ENCODE measurements at places on chromosomes 7 and 10.

GRCh38 chr7:116534790-116535189, 10.0 kb downstream of the CAV1 start:
- DNase-seq, result no peak

DNA sequence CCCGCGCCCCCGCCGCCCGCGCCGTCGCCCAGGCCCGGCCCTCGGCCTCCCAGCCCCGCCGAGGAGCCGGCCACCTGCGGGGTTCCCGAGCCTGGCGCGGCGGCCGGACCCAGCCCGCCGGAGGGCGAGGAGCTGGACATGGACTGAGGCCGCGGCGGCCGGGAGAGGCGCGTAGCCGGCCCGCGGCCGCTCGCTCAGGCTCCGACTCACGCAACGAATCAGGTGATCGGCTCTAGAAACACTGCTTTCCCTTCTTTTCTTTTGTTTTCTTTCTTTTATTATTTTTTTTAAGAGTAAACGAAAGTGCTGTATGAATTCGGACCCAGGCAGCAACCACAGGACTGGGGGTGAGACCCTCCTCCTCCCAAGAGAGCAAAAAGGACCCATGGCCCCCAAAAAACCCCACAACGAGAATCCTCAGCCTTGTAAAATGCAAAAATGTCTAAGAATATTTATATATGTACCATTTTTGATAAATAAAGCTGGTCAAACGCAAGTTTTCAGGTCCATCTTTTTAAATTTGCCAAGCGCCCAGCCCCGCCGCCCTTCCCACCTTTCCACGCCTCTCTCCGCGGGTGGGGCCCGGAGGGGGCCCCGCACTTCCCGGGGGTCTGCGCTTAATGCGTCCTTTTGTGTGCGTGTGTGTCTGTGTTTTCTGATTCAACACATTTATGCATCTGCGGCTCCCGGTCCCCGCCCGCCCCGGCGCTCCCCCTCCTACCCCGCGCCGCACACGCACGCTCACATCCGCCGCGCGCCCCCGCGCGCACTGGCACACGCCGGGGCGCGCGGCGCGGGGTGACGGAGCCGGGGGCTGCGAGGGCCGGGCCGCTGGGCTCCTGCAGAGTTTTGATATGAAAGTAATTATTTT, 4.4 kb downstream of the UNCX start:
- DNase-seq, result no peak

DNA sequence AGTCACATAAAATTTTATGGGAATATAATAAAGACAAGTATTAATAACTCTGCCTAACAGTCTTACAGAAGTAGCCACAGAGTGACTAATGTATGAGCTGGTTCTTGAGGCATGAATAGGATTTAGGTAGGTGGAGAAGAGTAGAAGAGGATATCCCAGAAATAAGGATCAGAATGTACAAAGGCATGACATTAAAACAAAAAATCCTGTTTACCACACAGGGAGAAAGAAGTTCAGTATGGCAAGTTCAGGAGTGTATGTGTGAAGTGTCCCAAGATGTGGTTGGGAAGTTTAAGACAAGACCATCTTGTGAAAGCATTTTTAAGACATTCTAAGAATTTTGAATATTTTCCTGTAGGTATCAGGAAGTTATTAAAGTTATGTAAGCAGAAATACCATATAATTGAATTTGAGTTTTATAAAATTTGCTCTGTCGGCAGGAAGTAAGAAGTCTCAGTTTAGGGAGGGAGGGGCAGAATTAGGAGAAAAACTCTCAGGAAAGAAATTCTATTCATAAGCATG, 64.7 kb upstream of the CAV2 start:
- DNase-seq, result no peak

DNA sequence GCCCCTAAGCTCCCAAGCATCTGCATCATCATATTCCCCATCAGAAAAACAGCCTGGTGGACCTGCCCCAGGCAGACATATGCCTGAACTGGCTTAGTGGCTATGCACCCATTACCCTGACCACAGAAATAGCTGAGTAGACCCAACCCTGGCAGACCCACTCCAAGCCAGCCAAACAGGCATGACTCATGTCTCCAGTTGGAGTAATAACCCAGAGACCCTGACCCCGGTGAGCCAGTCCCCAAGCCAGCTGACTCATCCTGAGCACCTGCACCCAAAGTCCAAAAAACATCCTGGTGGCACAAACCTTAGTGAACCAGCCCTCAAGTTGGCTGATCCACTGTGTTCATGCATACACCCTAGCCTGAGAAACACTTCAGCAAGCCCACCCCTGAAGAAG, 555.9 kb downstream of the GRID1 start:
- DNase-seq, result no peak

- no peak for DNase-seq
Measured at GRCh38 chr10:73413108-73413527, 740 bp downstream of the ANXA7 start.

GRCh38 chr10:115001506-115002381, 63.7 kb downstream of the TRUB1 start:
- DNase-seq, result no peak
